ENCODE measurements at places on chromosomes 7 and 10.

DNA sequence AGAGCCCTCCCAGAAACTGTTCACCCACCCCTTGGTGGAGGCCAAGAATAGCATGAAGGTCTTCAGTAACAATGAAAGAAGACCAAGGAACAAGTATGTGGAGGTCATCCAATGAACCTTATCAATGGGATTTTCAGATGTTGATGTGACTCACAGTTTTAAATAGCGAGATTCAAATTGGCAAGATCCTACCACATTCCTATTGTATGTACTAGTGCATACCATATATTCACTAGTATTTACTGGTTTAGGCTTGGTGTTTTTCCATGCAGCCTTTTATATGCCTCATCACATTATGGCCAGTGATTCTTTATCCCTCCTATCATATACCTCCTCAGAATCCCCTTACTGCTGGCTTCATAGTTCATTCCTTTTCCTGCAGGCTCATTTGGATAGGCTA, 54.4 kb downstream of the ITGB8 start:
- DNase-seq, result no peak

DNA sequence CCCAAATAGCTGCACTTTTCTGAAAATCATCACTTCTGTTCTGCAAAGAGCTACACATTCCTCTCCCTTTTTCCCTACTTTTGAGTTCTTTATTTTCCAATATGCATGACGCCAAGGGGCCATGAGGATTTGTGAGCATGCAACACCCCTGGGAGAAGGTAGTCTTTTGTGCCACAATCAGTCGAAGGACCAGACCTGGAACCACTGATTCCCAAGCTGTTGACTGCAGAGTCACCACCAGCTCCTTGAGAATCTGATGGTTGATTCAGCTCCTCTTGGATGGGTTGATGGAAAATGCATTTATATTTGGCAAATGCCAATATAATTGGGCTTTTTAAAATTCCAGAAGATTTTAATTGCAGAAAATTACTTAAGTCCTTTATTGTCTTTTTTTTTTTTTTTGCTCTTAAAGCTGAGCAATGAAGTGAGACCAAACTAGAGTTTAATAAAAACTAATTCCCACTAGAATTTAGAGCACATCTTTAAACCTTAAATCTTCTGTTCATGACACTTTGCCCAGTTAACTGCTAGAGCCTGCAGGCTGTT, 554.1 kb downstream of the TNS3 start:
- DNase-seq, result no peak

- peak; percentile 76 for DNase-seq
Observed at GRCh38 chr10:101330631-101331225, 23.2 kb upstream of the BTRC start.

GRCh38 chr10:75987616-75988015, 556.2 kb downstream of the LRMDA start:
- no peak for DNase-seq

DNA sequence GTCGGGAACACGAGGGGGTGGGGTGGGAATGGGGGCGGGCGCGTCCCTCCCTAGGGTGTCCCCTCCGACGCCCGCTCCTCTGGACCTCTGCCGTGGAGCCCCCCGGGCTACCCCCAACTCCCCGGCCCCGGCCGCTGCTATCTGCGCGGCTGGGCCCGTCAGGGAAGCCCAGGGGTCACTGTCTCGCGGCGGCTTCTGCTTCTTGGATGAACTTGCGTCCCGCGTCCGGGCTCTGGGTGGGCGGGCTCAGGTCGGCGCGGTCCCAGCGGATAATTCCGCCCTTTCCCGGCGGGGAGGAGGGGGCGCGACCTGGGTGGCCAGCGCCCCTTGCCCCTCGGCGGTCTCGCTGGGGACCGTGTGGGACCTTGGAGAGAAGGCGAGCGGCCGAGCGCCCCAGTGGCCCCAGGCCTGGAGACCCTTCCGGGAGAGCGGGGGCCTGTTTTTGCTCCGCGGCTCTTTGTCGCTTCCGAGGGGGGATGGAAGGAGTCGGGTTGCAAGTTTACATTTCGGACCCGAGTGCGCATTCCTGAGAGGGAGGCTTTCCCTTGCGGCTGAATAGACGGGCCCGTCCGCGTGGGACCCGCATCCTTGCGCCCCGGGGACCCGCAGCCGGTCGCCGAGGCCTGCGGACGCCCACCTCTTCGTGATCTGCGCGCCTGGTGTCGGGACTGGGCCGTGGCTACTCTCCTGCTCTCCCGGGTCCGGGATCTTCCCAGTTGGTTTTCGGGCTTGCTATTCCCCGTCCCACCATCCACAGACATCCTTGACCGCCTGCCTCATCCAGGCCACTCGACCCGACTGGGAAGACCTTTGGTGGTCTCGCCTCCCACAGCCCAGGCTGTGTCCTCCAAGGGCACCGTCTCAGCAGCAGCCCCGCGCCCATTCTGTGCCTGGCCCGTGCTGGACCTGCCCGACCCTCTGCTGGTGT, 812 bp downstream of the DOCK1 start:
- DNase-seq, result peak; percentile 70

DNA sequence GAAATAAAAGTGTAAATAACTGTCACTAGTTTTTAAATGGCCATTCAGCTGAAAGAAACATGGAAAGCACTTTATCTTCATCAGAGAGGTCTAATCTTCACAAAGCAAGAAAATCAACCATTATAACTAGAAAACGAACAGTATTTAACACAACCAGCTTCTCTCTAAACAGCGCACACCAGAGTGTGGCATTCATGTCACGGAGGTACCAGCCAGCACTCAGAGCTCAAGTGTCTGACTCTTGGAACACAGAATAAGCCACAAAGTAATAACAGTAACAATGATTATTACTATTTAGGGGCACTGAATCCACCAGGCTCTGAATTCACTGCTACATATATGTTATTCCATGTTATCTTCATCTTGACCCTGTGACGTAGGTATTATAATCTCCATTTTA, 60.1 kb downstream of the IFIT5 start:
- DNase-seq, result no peak

DNA sequence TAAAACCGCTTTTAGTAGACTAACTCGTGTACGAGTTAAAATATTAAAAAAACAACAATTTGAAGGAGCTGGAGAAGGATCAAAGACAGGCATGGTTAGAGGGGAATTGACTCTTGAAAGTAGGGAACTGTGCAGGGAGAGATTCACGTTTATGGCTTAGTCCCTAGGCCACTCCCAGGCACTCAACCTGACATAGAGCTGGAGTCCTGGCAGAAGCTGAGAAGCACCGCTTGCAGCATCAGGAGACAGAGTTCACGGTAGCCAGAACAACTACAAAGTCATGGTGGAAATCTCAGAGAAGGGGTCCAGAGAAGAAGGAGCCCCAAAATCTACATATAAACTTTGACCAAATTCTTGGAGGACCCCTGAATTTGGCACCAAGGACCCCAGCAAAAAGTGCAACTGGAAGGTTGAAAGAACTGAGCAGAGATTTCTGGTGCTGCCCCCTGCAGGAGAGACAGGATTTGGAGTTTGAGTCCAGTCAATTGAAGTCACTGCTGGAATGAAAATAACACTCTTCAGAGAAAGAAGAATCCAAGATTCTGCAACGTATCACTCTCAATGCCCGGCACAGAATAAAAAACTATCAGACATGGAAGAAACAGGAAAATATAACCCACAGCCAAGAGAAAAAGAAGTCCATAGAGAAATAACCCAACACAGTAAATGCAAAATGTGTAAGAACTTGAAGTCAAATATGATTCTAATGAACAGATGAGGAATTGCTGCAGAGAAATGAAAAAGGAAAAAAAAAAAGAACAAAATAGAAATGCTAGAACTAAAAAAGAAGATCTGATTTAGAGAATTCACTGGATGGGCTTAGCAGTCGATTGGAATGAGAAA, 493.3 kb upstream of the PODXL start:
- peak; percentile 35 for DNase-seq

DNA sequence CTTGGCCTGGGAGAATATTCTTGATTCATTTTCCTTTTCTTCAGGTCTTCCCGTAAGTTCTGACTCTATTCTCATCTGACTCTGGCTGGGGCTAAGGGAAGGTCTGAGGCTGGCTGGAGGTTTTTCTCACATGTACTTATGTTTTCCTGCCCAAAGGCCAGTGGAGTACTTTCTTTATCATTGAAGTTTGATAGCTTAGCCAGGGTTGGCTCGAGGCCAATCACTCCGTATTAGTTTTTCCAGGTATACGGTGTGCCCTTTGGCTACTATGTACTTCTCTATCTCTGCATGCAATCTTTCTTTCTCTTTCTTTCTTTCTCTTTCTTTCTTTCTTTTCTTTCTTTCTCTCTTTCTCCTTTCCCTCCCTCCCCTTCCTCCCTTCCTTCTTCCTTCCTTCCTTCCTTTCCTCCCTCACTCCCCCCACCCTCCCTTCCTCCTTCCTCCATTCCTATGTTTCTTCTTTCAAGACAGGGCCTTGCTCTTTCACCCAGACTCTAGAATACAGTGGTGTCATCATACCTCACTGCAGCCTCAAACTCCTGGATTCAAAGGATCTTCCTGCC, 26.8 kb upstream of the VKORC1L1 start:
- DNase-seq, result no peak

DNA sequence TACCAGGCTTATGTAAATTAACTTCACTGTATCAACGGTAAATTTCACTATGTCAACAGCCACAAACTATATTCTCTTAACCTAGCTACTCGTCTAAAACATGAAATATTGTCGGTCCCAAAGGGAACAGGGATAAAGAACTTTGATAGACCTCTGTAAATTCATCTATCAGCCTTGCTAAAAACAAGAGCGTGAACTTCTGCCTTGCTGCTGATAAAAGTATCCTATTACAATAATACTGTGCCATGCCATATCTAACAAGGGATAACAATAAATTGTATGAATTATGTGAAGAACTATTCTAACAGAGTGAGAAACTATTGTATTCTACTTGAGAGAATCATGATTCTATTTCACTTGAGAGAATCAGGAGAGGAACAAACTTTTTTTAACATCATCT, 117.2 kb downstream of the CNOT4 start:
- no peak for DNase-seq

Measured in SJCRH30 (cell line).